ENCODE measurements at places on chromosomes 1 and 21.

- DNase-seq = no peak
Observed at GRCh38 chr1:229195246-229195645, 75.7 kb upstream of the RAB4A start.

DNA sequence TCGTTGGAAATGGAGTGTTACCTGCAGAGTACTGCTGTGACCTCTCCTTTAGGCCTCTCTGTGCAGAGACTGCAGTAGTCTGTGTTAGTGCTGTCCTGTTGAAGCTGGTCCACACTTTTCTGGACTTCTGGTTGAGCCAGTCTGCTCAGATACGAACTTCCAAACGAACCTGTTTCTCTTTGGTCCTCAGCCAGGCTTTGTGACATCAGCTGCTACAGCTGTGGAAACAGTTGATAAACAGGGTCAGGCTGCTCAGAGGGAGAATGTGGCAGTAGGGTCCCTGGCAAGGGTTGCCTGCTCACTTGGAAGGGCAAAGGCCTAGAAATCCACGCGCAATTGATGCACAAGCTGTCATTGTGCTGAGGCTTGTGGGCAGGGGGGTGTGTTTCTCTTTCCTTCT, 98.8 kb downstream of the NOS1AP start:
- no peak for DNase-seq

DNA sequence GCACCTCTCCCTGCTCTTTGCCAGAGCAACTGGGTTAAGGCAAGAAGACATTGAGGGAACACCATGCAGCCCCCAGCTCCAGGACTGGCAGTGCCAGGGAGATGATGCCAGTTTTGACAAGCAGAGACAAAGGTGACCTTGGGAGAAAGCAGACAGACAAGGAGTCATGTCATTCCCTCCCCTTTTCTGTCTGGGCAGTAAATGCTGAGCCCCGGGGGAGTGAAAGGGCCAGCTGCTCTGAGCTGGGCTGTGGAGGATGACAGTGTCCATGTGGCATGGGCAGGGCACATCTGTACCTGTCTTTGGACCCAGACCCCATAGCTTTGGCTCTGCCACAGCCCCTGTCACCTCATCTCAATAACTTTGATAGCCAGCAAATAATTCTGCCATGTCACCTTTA, 24.2 kb downstream of the PLEKHA6 start:
- no peak for DNase-seq

GRCh38 chr1:39127513-39127912, 77.0 kb upstream of the MACF1 start:
- DNase-seq = no peak

- DNase-seq = no peak
Observed at GRCh38 chr1:115123116-115123515, 33.8 kb upstream of the TSPAN2 start.

GRCh38 chr1:30108186-30108585, 615.2 kb downstream of the MATN1 start:
- no peak for DNase-seq

DNA sequence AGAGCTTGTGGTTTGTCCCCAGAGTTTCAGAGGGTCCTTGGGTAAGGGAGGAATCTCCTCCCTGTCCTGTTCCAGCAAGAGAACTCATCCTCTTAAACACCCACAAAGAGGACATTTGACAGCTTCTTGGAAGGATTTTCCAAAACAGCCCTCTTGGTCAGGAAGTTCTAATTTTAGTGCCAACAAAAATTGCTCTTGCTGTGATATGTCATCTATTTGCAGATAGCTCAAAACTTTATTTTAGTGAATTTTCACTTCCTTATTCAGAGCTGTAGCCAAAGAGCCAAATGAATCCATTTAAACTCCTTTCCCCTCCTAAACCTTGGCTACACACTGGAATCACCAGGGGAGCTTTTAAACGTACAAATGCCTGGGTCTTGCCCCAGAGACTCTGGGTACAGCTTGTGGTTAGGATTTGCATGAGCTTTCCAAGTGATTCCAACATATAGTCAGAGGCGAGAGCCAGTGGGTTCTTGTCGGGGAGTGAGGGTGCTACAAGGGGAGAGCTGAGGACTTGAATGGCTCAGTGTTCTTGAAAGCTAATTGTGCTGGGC, 11.8 kb upstream of the RASSF5 start:
- no peak for DNase-seq

DNA sequence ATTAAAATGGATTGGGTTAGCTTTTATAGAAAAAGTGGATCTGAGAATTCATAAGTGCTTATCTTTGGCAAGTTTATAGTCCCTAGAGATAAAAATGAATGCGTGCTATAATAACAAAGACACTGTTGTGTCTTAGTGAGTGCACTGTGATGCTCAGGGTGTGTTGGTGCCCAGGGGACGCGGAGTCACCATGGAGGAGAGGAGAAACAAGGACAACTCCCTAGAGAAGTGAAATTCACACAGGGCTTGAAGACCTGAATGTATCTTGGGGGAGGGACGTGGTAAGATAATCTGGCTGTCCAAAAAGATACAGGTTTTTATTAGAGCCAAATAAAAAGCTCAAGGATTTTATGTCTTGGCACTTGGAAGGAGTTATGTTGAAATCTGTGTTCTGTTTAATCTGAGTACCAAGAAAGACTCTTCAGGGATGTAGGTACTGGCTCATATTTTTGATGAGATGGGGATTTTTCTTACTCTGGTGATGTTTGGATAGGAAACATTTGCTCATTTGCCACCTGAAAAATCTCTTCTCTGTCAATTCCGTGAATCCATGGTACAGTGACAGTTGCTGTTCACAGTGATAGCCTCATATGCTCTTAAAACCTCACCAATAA, 9.6 kb downstream of the SMYD2 start:
- no peak for DNase-seq

DNA sequence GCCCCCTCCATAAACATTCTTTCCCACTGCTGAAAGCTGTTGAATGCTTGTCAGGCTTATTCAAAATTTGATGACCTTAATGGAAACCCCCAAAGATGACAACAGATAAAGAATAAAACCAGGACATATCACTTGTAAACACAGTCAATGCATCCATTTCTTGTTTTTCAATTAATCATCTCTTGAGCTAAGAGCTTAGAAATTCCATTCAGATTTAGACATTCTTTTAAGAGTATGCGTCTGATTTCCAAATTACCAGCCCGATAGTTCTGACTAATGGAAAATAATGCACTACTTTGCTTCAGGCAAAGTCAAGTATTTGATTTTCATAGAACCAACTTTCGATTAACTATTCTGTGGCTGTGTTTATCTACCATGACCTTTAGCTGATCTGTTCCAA, 100.6 kb upstream of the RUNX1 start:
- DNase-seq = no peak

- DNase-seq = no peak
Observed at GRCh38 chr1:203274603-203275381, 30.5 kb upstream of the BTG2 start.

DNA sequence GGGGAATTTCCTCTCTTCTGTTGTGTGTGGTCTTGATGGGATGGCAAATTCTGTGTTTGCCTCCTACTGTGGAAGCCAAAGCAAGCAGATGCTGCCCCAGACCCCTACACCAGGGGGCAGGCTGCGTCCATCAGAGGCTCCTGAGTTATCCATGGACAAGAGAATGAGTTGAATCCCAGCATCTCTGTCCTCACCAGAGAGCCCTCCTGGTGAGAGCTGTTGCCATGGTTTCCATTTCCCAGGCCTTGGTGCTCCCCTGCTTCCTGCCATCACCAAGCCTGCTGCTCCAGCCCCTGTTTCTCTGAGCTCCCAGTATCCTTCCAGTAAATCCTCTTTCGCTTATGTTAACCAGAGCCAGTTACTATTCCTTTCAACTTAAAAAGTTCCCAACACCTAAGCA, 20.4 kb upstream of the GNG12 start:
- DNase-seq = no peak

DNA sequence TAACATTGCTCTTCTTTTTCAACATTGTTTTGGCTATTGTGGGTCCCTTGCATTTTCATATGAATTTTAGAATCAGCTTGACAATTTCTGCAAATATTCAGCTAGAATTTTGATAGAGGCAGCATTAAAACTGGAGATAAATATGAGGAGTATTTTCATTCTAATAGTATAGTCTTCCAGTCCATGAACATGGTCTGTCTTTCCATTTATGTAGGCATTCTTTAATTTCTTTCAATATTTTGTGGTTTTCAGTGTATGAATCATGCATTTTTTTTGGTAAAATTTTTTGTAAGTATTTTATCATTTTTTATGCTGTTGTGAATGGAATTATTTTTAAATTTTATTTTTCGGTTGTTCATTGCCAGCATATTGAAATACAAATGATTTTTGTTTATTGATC, 97.2 kb downstream of the DNAH14 start:
- no peak for DNase-seq

- DNase-seq = no peak
Observed at GRCh38 chr1:164953815-164954214, 394.8 kb downstream of the PBX1 start.

- DNase-seq = no peak
Observed at GRCh38 chr1:66197785-66198184, 336.2 kb upstream of the SGIP1 start.

GRCh38 chr1:3052501-3052900, 16.5 kb upstream of the PRDM16 start:
- DNase-seq = no peak

GRCh38 chr1:208207388-208208131, 36.6 kb downstream of the PLXNA2 start:
- no peak for DNase-seq

DNA sequence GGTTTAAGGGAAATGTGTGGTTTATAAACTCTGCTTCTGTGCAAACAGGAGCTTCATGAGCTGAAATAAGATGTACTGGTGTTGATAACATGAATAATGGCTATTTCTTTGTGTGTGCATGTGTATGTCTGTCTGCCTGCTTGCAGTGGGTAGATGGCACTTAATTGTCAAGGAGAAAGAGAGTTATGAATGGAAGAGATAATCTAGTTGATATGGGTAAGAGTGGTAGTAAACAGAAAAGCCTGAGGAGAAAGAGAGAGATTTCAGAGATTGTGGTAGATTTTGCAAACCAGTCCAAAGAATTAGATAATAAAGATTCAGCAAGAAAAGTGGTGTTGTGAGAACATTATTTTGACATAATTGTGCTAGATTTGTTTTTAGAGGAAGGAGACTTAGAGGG, 7.7 kb downstream of the SUCO start:
- DNase-seq = no peak

- no peak for DNase-seq
Observed at GRCh38 chr1:227654858-227655752, 80.0 kb downstream of the JMJD4 start.

- no peak for DNase-seq
Observed at GRCh38 chr1:184775885-184776284, 21.2 kb upstream of the EDEM3 start.

GRCh38 chr1:202251424-202252256, 58.0 kb downstream of the LGR6 start:
- DNase-seq = no peak

- DNase-seq = no peak
Observed at GRCh38 chr1:111442457-111442856, 6.6 kb downstream of the WDR77 start.

DNA sequence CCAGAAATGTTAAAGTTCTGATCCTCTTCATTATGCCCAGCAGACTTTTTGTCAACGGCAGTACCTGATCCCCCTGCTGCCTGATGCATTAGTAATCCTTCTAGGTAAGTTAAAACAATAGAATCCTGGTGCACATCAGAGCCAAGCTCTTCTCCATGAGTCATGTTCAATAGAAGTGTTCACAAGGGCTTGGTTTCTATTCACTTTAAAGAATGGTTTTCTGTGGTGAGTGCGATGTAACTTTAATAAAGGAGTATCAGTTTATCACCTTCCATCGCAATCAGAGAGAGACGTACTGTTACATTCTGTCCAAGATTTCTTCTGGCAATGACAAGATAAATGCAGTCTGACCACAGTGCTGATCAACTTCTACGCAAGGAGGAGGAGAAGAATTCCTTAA, 96.8 kb downstream of the NRIP1 start:
- DNase-seq = no peak

DNA sequence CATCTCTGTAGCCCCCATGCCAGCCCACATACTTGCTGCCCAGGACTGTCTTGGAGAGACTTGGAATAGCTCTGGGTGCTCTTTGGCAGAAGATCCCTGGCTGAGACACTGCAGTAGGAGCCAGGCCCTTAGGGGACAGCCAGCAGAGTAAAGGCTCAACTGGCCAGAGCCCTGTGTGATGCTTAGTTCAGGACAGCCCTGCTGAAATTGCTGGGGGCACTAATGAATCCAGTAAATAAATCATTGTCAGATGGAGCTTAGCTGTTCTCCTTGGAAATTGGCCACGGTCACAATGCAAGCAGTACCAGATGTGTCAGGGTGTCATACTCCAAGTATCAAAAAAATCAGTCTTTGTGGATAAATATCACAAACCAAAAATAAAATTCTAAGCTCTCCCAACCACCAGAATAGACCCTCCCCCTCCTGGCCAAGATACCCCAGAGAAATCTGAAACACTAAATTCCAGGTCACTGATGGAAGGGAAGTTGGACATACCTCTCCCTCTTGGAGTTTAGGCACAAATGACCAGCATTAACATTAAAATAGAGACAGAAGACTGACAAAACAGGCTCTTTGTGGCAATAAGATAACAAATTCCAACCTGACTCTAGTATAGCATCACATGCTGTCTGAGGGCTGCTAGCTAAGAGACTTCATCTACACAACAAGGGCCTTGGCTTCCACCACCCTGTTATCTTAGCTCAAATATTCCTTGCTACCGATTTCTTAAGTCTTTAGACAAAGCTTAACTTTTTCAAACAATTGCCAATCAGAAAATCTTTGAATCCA, 83.2 kb upstream of the DNAH14 start:
- DNase-seq = no peak

DNA sequence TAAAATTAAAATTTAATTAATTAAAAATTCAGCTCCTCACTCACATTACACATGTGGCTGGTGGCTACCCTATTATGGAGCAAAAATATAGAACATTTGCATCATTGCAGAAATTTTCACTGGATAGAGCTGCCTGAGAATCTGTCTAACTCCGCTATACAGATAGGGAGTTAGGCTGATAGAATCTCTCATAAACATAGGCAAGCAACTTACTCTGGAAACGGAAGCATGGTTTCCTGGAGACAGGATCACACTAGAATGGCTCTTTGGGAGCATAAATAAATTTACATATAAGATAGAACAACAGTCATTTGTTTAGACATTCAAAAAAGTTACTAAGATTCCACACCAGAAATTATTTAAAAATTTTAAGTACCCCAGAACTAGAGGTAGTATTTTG, 12.2 kb upstream of the LAMC2 start:
- DNase-seq = no peak

GRCh38 chr1:217322834-217323233, 308.1 kb downstream of the GPATCH2 start:
- DNase-seq = no peak
